RWPE2 (cell line): ENCODE measurements at places on chromosomes 2 and 18.

- no peak for DNase-seq
These were observed 65.0 kb downstream of the OXER1 start for GRCh38 chr2:42698940-42699339.

DNA sequence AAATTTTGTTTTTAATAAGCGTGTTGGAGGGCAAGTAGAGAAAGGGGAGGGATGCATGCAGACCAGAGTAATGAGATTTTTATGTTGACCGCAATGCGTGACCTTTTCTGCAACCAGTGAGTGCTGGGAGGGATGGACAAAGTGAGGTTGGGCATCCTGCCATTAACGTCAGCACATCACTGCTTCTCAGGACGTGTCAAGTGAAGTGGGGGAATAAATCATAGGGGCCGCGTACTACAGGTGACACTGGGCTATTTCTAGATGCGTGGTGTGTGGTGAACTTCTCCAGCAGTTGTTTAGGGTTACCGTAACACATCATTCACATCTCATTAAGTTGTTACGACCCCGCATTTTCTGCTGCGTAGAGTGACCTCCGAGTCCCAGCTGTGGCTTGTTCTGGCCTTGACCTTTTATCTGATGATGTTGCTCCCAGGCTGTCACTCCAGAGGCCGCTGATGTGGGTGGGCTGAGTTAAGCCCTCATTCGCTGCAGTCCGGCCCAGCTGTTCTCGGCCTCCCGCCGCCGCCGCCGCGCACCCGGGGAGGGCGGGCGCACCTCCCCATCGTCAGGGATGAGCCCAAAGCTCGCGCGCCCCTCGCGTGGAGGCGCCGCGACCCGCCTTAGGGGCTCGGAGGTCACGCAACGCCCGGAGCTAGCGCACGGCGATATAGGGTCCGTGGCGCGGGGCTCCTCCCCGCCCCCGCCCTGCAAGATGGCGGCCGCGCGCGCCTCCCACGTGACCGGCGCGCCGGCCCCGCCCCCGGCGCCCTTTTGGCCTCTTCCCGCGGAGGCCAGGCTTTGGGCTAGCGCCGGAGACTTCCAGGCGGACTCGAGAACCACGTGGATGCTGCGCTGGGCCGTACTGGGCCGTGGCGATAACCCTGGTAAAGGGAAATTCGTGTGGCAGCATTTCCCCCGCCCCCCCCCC is 3.5 kb downstream of the ZCCHC2 start:
- DNase-seq = no peak

GRCh38 chr2:38191516-38191915 is 115.6 kb upstream of the CYP1B1 start:
- DNase-seq = no peak

DNA sequence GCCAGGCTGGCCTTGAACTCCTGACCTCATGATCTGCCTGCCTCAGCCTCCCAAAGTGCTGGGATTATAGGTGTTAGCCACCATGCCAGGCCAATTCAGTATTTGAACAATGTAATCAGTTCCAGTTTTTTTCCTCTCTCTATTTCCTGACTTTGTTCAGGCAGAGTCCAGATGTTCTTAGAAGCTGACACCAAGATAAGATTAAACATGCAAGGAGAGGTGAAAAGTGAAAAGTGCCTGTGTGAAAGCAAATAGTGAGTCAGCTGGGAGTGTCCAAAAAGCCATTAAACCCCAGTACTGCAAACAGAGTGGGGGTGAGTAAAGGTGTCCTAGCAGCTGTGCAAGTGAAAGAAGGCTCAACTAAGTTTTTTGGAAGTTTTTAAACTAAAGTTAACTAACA is 231.5 kb downstream of the PTH2R start:
- no peak for DNase-seq

- DNase-seq = no peak
These were observed 167.4 kb upstream of the RAB6C start for GRCh38 chr2:129812071-129812470.

DNA sequence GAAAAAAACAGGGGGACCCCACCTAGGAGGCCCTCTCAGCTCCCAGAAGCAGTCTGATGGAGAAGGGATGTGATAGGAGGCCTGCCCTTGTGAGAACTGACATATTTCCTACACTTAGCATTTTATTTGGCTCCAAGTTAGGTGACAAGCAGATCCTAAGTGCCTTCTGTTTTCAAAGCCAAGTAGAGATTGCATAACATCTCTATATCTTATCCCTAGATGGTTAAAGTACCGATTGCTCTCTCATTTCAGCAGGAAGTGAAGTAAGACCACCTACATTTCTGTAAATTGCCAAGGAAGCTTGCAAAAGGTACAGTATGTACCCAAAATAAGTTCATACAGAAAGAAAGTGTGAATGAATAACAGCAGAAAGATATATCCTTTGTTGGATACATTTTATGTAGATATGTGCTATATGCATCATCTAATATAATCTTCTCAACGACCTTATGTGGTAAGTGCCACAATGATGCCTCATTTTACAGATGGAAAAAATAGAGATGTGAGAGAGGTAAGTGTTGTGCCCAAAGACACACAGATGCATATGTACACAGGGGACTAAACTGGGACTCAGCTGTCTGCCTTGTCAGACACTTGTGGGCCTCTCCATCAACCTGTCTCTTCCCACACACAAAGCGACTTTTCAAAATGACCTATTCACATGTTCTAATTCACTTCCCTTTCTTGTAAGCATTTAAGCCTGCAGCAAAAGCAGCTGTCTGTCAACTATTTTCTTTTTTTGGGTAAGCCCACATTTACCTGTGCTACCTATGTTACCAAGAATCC is 38.9 kb downstream of the DHRS9 start:
- no peak for DNase-seq

DNA sequence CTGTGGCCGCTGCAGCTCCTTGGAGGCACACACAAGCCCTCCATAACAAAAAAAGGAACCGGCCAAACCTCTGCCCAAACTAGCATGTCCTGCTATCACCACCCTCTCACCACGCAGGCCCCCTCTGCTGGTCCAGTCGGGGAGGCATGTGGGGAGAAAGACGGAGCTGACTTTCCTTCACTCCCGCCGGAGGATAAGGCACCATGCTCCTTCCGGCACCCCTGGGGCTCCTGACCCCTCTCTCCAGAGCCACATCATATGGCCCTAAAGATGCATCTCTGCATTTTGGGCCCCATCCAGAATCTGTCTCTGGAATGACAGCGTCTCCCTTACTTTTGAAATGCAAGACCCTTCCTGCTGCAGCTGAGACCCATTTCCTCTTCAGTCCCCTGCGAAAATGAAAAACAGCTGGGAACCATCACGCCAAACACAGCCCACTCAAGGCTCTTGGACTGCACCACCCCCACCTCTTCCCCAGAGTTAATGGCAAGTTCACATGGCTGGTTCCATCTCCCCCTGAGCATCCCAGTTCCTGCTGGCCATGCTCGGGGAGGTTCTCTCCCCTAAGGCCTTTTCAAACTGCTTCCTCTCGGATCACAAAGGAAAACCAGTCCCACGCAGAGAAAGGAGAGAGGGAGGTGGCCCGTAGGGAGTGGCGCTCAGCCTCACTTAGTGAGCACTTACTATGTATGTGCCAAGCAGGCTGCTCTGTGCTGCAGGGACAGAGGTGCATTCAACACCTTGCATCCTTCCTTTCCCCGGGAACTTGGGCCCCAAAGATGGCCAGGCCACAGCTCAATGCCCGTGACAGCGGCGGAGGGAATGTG is 35.2 kb upstream of the MLPH start:
- DNase-seq = no peak

- no peak for DNase-seq
These were observed 55.0 kb downstream of the ODC1 start for GRCh38 chr2:10392951-10393639.

DNA sequence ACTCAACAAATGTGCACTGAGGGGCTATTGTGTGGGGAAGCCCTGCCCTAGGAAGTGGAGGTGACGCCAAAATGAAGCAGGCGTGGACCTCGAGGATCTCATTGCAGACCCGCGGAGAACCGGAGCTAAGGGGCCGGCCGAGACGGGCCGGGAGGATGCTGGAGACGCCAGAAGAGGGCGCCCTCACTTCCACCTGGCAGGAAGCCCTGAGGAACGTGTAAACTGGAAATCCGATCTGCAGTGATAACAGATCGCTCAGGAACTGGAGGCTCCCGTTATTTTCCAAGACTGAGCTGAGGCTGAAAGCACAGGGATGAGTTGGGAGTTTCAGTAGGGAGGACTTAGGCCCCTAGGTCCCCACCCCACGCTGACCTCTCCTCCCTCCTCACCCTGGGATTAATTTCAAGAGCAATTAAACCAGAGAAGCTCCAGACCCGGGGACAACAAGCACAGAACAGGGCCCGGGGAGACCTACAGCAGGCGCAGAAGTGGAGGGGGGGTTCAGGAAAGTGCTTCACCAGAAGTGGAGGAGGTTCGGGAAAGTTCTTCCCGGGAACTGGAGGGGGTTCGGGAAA is 7.7 kb upstream of the COL6A3 start:
- DNase-seq = no peak

- DNase-seq = no peak
These were observed 12.1 kb upstream of the C18orf32 start for GRCh38 chr18:49499046-49499637.

GRCh38 chr2:136207665-136208064 is 89.7 kb upstream of the CXCR4 start:
- no peak for DNase-seq

DNA sequence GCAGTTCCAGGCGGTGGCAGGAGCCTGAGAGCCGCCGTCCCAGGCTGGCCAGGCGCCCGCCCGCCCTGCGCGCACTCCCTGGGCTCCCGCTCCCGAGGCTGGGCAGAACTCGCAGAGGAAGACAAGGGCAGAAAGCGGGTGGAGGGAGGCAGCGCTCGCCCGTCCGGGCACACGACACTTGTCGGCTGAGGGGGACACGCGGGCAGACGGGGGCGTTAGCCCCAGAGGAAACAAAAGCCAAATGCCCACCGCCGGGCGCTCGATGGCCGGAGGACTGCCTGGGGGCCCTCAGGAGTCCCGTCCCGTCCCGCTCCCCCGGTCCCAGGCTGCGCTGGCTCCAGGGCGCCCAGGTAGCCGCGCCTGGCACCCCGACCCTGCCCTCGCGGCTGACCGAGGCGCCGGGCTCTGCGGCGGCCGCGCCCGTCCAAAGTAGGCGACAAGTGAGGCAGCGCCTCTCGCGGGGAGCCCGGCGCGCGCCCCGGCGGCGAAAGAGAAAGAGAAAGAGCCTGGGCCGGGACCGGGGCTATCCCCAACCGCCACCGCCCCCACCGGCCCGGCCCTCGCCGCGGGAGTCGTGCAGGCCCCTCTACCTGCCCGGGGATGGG is 491 bp downstream of the L3MBTL4 start:
- no peak for DNase-seq
